Cardiac fibroblast (primary cell): ENCODE measurements at places on chromosomes 4 and X.

GRCh38 chr4:48334236-48334635, 7.1 kb upstream of the SLAIN2 start:
- no peak for DNase-seq

GRCh38 chrX:71910986-71911730, 513 bp downstream of the NHSL2 start:
- DNase-seq, result no peak

- DNase-seq, result no peak
These were observed 97.6 kb downstream of the C4orf33 start for GRCh38 chr4:129193357-129194100.

GRCh38 chr4:8220661-8221450, 21.8 kb downstream of the SH3TC1 start:
- DNase-seq, result no peak

DNA sequence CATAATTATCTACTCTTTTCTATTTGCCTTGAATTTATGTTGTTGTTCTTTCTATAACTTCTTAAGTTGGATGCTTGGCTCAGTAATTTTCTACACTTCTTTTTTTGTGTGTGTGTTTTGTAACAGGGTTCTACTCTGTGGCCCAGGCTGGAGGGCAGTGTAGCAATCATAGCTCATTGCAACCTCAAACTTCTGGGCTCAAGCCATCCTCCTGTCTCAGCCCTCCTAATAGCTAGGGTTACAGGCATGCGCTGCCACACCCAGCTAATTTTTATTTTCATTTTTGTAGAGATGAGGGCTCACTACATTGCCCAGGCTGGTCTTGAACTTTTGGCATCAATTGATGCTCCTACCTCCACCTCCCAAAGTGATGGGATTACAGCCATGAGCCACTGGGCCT, 20.7 kb upstream of the UCHL1 start:
- DNase-seq, result peak; percentile 31

GRCh38 chr4:42501624-42502401, 104.5 kb downstream of the SHISA3 start:
- no peak for DNase-seq

DNA sequence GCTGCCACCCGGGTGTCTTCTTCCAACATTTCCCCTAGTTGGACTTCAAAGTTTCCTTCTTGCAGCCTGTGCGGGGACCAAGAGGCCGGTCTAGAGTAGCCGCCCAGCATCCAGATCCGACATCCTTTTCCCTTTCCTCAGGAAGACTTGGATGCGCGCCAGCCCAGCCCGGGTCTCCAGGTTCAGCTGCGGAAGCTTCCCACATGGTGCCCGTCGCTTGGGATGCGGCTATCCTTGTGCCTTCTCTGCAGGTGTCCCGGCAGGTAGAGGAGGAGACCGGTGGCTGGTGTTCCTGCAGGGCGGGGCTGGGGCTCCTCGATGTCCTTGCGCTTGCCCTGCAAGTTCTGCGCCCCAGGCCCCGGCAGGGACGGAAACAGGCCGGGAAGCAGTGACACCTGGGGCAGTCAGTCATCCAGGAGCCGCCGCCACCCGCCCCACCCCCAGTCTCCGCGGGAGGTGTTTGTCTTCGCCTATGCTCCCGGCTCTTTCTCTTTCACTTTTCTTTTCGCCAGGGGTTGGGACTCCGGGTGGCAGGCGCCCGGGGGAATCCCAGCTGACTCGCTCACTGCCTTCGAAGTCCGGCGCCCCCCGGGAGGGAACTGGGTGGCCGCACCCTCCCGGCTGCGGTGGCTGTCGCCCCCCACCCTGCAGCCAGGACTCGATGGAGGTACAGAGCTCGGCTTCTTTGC, at the start of gene IL15:
IL15 (plus strand) TSS at position 502 of the 689 bp plus-strand sequence. CDS start 82,882 bp downstream, outside the sequence.
- DNase-seq, result peak; percentile 70

DNA sequence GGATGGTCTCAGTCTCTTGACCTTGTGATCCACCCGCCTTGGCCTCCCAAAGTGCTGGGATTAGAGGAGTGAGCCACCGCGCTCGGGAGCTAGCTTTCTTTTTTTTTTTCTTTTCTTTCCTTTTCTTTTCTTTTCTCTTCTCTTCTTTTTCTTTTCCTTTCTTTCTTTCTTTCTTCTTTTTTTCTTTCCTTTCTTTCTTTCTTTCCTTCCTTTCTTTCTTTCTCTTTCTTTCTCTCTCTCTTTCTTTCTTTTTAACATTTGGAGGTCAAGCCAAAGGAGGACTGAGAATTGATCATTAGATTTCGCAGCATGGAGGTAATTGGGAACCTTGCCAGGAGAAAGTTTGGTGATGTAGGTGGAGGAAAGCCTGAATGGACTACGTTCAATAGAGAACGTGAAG, 67.4 kb downstream of the LARP7 start:
- no peak for DNase-seq

GRCh38 chr4:142238589-142238988, 602.2 kb downstream of the IL15 start:
- DNase-seq, result peak; percentile 56

GRCh38 chrX:31266203-31267076, 194.6 kb upstream of the FTHL17 start:
- peak; percentile 32 for DNase-seq

- peak; percentile 29 for DNase-seq
These were observed 40.1 kb upstream of the SCML1 start for GRCh38 chrX:17697191-17697590.

GRCh38 chr4:44493924-44494323, 45.3 kb upstream of the KCTD8 start:
- DNase-seq, result peak; percentile 18

GRCh38 chrX:1903236-1903935, 288.5 kb downstream of the ASMT start:
- DNase-seq, result peak; percentile 5

DNA sequence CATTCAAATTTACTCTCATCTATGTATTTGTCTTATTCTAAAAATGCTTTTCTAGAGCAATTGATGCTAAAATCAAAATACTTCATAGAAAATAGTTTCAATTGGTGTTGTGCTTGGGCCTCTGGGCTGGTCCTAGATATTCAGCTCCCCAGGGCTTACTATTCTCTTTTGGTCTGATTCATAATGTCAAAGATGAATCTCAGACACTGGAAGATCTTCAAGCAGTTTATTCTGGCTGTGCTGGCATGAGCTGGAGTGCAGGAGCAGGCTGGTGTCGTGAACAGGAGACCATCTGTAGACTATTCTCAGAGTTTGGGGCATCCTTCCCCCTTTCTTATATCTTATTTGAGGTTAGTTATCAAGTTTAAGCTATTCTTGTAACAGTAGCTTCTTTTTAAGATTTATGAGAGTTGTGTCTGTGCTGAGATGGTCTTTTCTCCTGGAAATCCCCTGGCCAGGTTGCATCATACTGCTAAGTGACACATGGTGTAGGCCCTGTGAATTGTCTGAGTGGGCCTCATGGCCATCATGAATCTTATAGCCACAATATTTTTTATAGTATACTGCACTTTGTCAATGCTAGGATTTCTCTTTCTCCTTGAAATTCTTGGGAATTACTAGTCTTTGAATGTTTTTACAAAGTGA, 1624.0 kb upstream of the IGFBP7 start:
- DNase-seq, result no peak

- peak; percentile 87 for DNase-seq
These were observed 3.8 kb upstream of the ADH1B start for GRCh38 chr4:99324979-99325378.

GRCh38 chr4:134343656-134344055, 142.1 kb upstream of the PABPC4L start:
- no peak for DNase-seq

- no peak for DNase-seq
These were observed 10.2 kb downstream of the TIGD2 start for GRCh38 chr4:89121387-89122068.

DNA sequence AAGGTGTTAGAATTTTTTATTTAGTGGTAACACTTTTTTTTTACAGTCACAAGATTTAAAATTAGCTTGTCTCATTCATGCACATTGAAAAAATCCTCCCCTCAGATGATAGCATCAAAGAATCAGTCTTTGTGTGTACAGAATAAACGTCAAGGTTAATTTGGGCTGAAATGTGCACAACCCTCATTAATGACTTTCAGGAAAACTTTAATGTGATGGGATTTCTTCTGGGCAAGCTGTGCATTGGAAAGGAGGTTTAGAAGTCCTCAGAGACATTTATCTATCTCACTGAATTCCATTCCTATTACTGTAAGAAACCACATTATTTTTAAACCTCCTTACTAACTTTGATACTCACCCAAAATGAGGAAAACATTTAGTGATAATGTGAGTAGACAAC, 88.2 kb upstream of the TECRL start:
- no peak for DNase-seq

DNA sequence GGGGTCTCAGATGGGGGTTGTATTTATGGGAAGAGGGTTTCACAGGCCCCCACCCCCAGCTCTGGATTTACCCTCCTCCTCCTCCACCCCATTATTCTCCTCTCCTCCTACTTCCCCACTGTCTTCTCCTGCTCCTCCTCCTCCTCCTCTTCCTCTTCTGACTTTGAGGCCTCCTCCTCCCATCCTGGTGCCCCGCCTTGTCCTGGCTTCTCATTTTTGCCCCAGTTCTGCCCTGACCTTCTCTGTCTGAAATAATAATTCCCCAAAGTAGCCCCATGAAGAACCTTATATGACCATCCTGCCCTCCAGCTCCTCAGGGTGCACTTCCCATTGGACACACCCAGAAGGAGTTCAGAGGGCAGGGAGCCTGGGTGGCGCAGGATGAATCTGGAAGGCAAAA, 351.4 kb upstream of the GATB start:
- DNase-seq, result no peak

DNA sequence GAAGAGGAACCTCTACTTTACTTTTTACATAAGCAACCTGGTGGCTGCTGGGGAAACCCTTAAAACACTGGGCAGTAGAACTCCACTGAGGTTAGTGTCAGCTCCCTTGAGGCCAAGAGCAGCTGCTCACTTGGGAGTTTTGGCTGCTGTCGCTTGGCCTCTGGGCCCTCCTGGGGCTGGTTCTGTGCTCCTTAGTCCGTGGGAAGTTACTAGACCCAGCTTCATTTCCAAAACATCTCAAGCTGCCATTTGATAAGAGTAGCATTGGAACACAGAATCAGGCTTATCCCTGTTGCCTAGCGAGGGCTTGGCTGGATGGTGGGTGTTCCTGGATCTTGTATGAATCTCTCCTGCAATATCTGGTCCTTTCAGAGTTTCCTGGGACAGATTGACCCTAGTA, 26.1 kb downstream of the RNF4 start:
- DNase-seq, result no peak

GRCh38 chrX:53716328-53717088, 30.0 kb upstream of the HUWE1 start:
- peak; percentile 48 for DNase-seq

- peak; percentile 30 for DNase-seq
These were observed 11.3 kb downstream of the EVC start for GRCh38 chr4:5722328-5722727.

GRCh38 chrX:65196758-65197360, 220.6 kb upstream of the ZC4H2 start:
- no peak for DNase-seq
